NCI-H1092 (cell line): ENCODE measurements at places on chromosomes 2 and 18.
A peak's percentile ranks its signal among the peaks of the same experiment; 100 is the strongest.

DNA sequence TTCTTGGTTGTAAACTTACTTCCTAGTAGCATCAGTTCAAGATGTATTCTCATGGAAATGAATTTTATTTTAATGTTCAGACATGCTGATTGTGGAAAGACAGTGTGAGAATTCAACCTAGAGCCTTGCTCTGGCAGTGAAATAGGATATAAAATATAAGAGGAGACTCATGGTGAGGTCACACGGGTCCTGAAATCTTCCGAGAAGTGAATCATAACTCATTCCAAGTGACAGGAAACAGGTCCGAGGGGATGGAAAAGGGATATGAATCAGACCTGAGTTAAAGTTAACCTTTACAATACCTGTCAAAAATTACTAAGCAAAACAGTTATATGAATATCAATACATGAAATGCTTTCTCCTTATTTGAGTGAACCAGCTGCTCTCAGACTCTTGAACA is 185.2 kb upstream of the LRRTM1 start:
- no peak for DNase-seq

DNA sequence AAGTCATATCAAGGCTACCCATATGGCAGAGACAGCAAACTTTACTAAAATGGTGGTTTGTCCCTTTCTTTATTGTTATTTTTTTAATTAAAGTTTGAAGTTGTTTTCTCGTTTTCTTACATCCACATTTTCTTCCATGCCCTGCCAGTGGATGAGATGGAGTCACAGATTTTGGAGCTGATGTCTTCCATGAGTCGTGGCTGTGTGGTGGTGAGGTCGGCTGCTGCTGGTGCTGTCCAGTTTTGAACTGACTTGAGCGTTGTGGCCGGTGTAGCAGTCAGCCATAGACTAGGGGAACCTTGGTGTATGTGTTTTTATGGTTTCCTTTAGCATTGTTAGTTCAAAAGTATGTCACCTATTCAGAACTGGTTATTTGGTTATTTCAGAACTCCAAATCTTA is 182.8 kb downstream of the SH3RF3 start:
- DNase-seq, result no peak

DNA sequence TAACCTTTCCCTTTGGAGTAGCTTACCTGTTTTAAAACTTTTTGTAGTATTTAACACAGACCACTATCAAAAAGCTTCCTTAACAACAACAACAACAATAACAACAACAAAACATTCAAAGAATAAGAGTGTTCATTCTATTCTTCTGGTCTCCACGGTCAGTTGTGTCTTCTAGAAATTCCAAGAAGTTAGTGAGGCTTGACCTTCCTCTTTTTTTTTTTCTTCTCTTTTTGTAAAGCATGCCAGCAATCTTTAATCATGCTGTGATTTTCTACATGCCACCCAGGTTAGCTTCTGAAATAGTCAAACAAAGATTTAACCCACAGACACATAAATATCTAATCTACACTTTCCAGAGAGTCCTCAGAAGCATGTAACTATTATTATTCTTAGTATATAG is 28.4 kb upstream of the KLHL14 start:
- DNase-seq, result no peak

DNA sequence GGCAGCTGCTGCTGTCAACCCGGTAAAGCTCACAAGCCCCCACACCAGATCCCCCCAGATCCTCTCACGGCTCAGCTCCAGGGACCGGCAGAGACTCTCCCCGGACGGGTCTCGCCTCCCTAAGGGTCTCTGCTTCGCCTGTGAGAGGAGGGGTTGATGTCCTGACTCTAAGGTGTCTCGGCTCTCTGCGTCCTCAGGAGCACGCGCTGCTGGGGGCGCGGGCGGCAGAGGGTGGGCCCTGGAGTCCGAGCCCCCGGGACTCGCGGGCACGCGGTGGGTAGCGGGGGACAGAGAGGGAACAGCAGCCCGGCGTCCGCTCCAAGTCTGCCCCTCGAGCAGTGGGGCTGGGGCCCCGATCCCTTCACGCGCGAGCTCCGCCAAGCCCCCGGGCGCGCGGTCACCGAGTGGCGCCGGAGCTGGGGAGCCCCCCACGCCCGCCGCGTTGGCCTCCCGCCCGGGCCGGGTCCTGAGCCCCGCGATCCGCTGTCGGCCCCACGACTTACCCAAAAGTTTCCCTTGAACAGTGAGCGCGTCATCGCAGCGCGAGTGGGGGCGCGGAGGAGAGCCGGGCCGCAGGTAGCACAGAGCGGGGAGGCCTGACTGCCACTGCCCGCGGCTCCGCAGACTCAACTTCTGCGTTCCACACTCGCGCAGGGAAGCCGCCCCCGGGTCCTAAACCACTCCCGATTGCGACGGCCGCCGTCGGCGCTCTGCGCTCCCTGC is at the start of gene PSTPIP2:
Gene PSTPIP2 (minus strand): TSS at position 608 of the 723 bp plus-strand sequence. CDS start 72 bp downstream, at position 536.
- no peak for DNase-seq

GRCh38 chr2:7012141-7012764 is 95.0 kb downstream of the RNF144A start:
- peak; percentile 62 for DNase-seq

GRCh38 chr2:98293931-98294687 is 52.1 kb upstream of the CNGA3 start:
- no peak for DNase-seq

DNA sequence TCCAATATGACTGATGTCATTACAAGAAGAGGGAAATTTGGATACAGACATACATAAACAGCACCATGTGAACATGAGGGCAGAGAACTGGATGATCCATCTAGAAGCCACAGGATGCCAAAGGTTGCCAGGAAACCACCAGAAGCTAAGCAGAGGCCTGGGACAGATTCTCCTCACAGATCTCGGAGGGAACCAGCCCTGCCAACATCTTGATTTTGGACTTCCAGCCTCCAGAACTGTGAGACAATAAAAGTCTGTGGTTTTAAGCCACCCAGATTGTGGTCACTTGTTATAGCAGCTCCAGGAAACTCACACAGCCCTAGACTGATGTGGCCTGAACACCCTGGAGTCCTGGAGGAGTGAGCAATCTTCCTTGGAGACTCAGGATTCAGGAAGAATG is 351.6 kb downstream of the EIPR1 start:
- no peak for DNase-seq

DNA sequence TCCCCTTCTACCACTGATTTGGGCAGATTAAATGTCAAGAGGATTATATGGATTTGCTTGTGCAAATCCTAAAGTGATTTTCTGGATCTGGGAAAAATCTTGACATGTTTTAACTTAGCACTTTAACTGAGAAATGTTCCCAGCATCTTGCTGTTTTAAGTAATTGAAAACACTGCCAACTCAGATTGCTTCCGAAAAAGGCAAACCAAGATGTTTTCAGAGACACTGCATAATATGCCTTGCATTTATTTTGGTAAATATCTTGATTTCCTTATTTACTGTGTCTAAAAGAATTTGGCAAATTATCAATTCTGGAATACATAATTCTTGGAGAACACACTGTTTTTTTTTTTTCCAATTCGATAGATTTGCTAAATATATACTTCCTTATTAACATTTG is 385.0 kb upstream of the FAM98A start:
- DNase-seq, result no peak

DNA sequence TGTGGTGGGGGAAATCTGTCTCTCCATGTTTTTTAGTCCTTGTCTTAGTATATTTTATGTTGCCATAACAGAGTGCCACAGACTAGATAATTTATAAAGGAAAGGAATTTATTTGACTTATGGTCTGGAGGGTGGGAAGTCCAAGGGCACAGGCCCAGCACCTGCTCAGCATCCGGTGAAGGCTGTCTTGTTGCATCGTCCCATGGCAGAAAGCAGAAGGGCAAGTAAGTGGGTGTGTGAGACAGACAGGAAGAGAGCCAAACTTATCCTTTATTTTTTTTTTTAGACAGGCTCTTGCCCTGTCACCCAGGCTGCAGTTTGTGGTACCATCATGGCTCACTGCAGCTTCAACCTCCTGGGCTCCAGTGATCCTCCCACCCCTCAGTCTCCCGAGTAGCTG is 98.1 kb downstream of the HS1BP3 start:
- no peak for DNase-seq

DNA sequence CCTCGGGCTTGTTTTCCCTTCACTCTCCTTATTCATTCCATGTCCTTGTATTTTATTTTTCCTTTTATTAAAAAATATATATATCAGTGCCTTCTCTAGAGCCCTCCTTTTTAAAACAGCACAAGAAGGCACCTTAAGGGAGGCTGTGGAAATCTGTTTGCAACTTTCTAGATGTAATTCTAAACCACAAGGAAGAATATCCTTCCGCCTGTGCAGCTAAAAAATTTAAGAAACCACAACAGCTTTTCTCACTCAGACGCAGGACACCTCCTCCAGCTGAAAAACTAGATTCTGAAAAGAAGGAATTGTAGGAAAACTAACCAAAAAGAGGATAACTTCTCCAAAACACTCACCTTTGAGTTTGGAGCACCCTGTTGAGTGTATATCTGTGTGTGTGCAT is 142.2 kb downstream of the BCL11A start:
- no peak for DNase-seq

GRCh38 chr2:194602750-194603149 is 1054.3 kb upstream of the SLC39A10 start:
- no peak for DNase-seq

DNA sequence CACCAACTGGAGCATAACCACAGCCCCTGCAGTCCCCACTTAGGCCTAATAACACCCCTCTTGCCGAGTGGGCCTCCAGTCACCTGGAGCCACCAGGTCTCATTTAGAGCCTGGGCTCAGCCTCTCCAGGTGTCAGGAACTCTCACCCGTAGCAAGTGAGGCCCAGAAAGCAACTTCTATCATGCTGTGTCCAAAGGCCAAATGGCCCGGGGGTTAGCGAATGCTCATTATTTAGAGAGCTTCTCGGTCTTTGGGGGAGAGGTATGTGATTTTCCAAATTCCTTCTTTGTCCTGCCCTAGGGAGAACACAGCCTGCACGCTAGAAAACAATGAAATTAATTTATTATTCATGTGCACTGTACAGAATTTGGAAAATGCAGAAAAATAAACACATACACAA is 109.9 kb upstream of the PTPRM start:
- no peak for DNase-seq

GRCh38 chr2:584863-585823 is 92.1 kb downstream of the TMEM18 start:
- DNase-seq, result no peak

DNA sequence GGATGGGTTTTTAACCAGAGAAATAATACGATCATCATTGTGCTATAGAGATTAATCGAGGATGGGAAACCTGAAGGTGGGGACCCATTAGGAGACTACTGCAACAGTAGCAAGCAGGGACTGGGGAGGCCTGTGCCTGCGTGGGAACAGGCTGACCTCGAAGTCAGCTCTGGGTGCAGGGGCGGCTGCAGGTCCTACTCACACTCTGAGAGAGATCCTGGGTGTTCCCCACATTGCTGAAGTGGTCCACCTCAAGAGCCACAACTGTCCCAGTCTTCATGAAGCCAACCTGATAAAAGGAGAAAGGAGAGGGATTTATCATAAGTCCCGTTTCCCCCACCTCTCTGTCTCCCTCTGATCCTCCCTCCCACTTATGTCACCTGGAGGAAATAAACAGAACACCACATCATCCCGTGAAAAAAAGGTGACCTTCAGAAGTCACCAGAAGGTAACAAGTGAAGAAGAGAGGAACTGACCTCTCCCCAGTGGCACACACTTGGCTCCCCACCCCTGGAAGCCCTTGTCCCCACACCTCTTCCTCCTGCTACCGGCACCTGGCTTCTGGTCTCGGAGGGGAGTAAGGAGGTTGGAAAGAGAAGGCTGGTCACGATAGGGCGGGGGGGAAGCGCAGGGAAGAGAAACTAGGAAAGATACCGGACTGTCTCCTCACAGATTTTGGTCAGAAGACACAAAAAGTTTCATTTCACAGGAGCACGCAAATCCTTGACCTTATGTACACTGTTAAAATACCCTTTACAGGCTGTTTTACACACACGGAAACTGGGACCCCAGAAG is 50.4 kb downstream of the XDH start:
- no peak for DNase-seq

DNA sequence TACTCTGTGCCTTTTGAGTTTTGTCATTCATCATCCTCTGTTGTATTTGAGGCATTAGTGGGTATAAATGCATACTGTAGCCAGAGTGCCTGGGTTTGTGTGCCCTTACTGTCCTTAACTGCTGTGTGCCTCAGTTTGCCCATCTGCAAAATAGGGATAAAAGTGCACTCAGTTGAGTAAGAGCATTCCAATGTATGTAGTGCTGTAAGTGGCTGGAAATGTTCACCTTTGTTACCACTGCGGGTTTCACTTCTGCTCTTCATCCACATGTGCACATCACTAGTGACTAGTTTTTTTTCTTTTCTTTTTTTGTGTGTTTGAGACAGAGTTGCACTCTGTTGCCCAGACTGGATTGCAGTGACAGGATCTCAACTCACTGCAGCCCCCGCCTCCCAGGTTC is 39.9 kb downstream of the PLEKHB2 start:
- no peak for DNase-seq

GRCh38 chr2:88657131-88657530 is 29.9 kb upstream of the EIF2AK3 start:
- DNase-seq, result no peak

- DNase-seq, result no peak
Observed at GRCh38 chr2:171348056-171348455, 85.7 kb downstream of the METTL8 start.

DNA sequence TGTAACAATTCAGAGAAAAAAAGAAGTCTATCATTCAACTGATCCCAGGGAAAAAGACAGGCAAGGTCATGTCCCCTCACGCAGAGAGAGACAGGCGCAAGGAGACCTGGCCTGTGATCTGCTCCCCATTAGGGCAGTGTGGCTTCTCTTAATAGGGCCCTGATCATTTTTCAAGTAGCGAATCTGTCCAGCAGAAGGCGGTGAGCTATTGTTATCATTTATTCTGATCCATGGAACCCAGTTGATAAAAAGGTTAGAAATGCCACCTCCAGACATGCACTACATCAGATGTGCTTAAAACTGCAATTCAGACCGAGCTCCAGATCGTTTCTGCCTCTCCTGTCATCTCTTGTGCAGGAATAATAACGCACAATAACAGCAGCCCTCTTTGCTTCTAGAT is 1025.6 kb upstream of the PIK3C3 start:
- no peak for DNase-seq

DNA sequence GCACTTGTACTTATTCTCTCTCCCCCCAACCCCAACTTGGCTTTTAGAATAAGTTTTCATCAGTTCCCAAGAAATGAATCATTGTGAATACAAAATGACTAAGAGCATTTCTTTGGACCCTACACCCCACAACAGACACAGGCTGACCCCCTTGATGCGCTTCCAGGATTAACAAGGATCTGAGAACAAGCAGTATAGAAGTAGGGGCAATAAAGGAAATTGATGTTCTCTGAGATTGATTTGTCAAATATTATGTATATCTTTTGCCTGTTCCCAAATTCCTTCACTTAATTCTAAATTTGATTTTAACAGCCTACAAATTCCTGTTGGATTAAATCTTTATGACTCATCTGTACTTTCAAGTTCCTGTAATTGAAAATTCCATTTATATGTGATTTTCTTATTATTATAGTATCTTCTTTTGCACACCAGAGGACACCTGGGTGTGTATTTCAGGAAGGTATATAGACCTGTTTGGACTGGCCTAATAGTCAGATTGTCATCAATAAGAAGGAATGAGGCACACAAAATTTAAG is 10.2 kb upstream of the PTPN4 start:
- no peak for DNase-seq

- no peak for DNase-seq
Observed at GRCh38 chr2:47033102-47033880, 117.7 kb upstream of the MCFD2 start.

- no peak for DNase-seq
Observed at GRCh38 chr2:99679518-99679917, 189.7 kb upstream of the REV1 start.

- DNase-seq, result no peak
Observed at GRCh38 chr2:40653829-40654228, 201.9 kb upstream of the SLC8A1 start.

- DNase-seq, result peak; percentile 85
Observed at GRCh38 chr18:50967714-50968661, at the start of gene ELAC1. Gene ELAC1, plus strand, starts transcription at chr18:50968040. Its CDS starts 6,365 bp downstream, at chr18:50974405.
